ENCODE measurements at places on chromosomes 2 and 18.

GRCh38 chr18:43812627-43813026 lies 535.3 kb upstream of the SYT4 start:
- DNase-seq, result no peak

DNA sequence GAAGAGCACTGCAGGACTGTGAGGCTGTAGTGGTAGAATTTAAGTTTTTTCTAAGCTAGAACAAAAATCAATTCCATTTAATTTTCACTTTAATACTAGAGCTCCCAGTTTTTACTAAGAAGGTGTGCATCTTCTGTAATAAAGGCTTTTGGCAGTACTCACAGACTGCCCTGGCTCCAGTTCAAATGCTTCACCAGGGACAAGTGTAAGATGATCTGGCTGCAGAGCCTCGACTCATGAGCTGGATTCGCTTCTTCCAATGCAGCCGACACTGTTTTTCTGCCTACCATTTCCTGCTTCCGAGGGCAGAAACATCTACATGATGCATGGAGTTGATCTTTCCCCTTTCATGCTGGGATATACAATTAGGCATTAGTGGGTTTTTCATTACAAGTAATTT lies 87.0 kb downstream of the FARSB start:
- no peak for DNase-seq

DNA sequence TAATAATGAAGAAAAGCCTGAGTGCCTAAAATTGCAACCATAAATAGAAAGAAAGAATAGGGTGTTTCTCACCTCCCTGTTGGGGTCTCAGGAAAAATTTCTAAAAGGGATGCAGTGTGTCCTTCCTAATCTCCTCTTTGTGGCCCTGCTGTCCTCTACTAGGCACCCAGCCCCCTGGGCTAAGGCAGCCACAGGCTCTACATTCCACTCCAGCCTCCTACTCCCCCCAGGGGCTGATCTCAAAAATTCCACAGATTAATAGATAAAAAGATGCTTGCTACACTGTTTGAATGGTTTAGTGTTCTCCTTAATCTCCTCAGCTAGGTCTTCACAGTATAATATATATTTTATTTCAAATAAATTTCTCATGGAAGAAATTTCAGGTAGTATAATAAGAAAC lies 17.6 kb downstream of the SATB2 start:
- DNase-seq, result no peak

GRCh38 chr18:48605408-48605845 lies 66.6 kb downstream of the CTIF start:
- DNase-seq, result no peak

DNA sequence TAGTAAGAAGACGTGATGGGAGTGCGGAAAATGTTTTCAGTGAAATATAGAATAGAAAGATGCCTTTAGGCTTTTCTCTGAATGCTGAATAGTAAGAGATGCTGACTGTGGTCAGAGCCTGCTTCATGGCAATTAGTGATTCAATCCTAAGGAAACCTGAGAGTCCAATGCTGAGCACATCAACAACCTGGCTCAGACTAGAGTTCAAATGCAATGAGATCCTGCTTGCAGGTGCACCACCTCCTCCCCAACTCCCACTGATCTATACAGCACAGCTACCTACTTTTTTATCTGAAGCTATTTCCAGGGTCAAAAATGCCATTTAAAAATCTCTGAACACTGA lies 65.4 kb downstream of the AAK1 start:
- DNase-seq, result no peak

DNA sequence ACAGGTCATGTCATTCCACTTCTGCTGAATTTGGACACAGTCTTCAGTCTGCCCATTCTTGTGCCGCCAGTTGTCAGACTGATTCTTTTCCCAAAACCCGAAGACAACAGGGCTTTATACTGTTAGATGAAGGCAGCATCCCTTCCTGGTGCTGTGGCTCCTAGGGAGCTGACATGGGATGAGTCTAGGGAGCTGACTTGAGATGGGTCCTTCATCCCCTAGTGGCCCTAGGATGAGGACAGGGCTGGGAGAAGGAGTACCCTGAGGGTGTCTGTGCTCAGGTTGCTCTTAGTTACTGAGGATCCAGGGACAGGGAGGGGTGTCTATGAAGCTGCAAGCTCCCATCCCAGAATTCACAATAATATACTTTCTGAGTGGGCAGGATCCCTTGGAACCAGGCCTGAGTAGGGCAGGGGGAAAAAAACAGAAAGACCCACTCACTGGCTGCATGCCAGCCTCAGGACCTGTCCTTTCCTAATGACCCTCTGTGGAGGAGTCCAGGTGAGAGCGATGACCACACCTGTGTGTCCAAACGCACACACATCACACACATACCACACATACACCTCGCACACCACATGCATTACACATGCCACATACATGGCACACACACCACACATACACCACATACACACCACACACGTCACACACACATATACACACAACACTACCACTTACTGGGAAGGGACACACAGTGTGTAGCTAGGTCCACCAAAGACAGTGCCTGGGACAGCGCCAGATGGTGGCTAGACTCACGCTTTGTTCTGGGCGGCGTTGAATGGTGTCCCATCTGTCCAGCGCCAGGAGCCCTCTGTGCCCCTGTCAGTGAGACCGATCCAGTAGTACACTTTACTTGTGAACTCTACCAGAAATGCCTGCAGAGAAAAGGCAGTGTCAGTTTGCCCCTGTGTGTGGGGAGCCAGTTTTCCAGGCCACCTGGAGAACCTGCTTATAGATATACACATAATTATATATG lies 11.1 kb downstream of the CLEC4F start:
- DNase-seq, result no peak

- peak; percentile 52 for DNase-seq
Measured at GRCh38 chr2:241859436-241860183, 916 bp upstream of the PDCD1 start.

DNA sequence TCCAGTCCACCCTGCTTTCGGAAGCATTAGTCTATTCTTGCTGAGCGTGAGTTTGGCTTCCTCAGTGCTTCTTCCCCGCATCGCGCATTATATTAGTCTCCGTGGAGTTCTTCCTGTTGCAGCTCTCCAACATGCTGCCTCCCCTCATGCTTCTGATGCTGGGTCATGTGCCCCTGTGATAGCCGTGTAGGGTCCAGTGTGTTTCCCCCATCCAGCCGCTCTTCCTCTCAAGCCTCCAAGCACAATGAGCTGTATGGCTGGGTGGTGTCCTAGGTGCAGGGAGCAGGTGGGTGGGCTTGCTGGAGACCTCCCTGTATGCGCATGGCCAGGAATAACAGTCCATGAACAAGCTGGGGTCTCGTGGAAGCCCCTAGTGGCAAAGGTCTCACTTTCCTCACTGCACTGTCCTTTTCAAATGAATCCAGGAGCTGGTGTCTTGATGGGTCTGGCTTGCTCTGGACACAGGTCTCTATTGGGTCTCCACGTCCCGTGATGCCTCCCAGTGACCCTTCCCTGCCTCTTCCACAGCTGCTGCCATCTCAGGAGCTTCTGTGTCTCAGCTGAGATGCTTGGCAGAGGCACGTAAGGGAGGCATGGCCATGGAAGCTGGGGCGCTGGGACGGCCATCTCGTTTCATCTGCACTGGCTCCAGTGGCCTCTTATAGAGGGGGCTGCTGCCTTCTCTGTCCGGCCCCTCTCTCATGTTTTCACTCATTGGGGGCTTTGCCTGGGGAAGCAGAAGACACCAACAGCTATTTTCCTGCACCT lies 54.8 kb upstream of the HDAC4 start:
- no peak for DNase-seq

DNA sequence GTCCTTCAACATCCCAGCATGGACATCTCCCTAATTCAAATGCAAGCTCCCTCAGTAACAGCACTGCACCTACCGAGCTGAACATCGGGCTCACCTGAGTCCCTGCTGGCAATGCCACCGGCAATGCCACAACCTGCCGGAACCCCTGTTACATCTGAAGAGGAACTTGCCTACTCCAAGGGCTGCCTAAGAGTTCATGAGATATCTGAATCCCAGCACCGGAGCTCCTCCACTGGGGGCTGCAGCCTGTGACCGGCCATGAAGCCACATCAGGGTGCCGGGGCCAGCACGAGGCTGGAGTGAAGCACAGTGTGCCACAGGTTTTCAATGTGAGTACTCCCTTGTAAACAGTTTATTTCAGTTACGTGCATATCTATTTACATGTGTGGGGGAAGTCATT lies 152.9 kb downstream of the EIPR1 start:
- no peak for DNase-seq

- no peak for DNase-seq
Measured at GRCh38 chr2:45505138-45505537, 105.9 kb downstream of the SRBD1 start.

- no peak for DNase-seq
Measured at GRCh38 chr2:178057179-178057680, 15.3 kb downstream of the PDE11A start.

DNA sequence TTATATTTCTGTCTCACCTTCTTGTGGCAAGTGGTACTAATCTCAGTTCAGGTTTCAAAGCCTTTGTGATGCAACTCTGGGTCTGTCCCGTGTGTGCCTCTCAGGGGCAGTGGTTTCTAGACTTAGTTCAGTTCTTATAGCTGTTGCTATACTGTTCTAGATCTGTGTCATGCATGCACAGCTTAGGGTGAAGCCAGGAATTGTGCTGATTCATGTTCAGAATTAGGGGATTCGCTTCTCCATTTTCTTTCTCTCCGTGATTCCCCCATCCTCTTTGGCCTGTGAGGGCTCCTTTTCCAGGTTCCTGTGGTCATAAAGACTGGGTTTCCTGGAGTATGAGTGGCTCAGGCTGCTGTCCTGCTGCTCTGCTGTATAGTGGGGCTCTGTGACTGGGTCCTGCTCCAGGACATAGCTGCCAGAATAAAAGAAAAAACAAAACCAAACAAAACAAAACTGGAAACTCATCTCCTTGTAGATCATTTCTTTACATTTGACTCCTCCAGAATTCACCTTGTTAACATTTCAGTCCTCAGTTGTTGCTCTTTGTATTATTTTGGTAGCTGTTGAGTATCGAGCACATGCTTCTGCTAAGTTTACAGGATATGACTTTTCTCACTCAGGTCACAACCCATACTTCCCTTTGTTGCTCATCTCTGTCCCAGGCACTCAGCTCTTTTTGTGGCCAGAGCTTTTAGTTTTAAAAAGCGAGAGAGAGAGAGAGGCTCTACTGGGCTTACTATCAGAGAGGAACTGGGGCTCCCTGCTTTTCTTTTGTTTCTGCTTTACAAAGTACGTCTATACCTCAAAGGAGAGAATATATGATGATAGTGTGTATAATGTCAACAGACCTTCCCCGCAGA lies 34.2 kb downstream of the CERS6 start:
- DNase-seq, result peak; percentile 31

DNA sequence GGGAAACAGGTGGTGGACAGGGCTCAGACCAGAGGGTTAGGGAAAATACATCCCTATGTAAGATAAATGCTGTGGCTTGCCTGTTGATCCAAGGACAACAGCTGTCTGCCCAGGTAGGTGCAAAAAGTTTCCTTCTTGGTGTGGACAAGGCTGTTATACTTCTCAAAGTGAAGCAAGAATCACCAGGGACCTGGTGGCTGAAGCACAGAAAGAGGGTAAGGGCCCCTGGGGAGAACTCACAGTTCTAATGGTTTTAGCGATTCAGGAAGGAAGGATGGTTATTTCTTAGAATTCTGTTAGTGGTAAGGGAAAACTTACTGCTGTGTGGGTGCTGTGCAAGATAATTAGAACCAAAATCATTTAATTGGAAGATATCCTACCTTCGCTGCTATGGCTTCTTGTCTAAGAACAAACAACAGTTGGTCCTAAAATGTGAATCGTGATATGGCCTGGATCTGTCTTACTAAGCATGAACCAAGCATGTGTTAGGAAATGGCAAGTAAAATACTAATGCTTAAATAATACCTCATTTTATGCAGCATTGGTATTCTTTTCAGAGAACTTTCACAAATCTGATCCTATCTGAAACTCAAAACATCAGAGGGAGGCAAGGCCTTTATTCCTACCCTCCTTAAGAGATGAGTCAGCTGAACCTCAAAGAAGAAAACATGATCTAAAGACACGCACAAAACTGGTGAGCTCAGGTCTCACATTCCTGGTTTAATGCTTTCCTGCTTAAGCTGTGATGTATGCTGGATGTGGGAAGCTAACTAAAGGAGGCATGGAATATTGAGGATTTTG lies 159.2 kb upstream of the THUMPD2 start:
- DNase-seq, result no peak

DNA sequence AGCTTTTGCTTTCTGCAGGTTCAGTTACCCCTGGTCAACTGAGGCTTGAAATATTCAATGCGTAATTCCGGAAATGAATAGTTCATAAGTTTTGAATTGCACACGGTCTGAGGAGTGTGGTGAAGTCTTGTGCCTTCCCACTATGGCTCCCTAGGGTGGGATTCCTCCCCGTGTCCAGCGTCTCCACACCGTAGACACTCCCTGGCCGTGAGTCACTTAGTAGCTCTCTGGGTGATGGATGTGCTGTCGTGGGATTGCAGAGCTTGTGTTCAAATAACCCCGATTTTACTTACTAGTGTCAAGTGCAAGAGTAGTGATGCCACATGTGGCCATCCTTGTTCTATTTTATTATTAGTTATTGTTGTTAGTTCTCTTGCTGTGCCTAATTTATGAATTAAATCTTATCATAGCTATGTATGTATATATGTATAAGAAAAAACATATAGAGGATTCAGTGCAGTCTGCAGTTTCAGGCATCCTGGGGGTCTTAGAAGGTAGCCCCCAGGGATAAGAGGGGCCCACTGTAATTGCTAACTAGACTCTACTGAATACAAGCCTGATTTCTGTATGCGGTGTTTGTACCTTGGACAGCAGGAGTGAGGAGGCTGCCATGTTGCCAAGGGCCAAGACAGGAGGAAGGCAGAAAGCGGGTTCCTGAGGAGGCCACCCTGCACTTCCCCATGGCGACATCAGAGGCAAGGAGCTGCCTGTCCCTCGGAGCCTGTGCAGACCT lies 47.7 kb upstream of the PDIA6 start:
- DNase-seq, result no peak

DNA sequence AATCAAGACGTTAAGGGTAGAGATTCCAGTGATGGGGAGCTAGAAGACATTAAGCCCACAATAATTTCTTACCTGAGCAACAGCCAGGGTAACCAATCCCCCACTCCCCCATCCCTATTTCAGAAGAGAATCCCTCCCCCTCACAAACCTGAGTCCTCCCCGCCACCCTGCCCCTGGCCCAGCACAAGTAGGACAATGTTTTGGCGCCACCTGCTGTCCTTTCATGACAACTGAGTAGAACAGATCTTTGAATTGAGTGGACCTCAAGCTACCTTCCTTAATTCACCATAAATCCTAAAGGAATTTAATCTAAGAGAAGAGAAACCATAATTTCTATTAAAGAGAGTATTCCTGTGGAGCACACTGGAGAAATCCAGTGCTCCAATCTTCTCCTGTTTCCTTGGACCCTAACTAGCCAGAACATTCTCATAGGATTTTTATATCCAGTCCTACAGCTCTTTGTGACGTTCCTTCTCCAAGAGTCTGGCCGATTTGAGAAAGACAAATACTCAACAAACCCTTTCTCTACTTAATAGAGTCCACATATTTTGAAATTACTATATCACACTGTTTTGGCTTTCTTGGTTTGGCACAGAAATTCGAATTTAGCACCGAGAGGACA lies 41.1 kb downstream of the NHEJ1 start:
- DNase-seq, result peak; percentile 51

DNA sequence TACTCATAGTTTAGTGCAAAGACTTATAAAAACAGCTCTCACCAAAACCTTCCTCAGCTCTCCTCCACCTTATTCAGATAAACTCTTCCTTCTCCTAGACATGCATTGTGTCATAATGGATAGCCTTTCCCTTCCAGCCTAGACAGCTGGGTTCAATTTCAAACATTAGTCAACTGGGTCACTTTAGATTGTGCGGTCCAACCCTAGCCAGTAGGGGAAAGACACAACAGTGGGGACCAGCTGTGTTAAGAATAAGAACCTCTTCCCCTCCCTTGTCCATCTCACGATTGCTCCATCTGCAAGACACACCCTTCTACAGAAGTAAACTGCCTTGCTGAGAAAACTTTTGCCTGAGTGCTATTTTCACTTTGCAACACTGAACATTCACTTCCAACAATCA lies 8.5 kb downstream of the PRPF40A start:
- no peak for DNase-seq
